Liver (tissue), 10 donors: ENCODE measurements at places on chromosomes 2 and 18.

GRCh38 chr2:2699121-2699505 lies 368.0 kb upstream of the MYT1L start:
- no peak for DNase-seq

- DNase-seq: no peak
These were observed 58.9 kb upstream of the GATA6 start for GRCh38 chr18:22110461-22110924.

- DNase-seq: no peak
These were observed 1297.1 kb downstream of the DPP10 start for GRCh38 chr2:115739574-115739973.

GRCh38 chr2:9702604-9703084 lies 71.8 kb upstream of the YWHAQ start:
- DNase-seq: no peak

- peak; percentile 6 for DNase-seq
These were observed 100.8 kb downstream of the CLIP4 start for GRCh38 chr2:29215739-29216608.

GRCh38 chr18:62183578-62184195 lies 3.2 kb downstream of the PIGN start:
- DNase-seq: no peak

- DNase-seq: no peak
These were observed 33.6 kb upstream of the GLI2 start for GRCh38 chr2:120702061-120702460.

- DNase-seq: no peak
These were observed 35.7 kb downstream of the STK39 start for GRCh38 chr2:168211664-168212163.

GRCh38 chr18:79912994-79913831 lies 38.2 kb downstream of the SLC66A2 start:
- peak; percentile 30 for DNase-seq

DNA sequence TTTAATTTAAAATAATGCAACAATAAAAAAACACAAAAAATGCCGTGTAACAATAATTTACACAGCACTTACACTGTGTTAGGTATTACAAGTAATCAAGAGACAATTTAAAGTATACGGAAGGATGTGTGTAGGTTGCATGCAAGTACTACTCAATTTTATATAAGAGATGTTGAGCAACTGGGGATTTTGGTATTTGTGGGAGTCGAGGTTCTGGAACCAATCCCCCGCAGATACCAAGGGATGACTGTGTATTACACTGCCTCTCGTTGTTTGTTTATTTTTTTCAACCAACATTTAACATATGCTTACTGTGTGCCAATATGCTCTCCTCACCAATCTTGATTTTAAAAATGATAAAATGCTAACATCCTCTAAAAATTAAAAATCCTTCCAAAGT lies 24.8 kb downstream of the MAP3K2 start:
- DNase-seq: no peak

DNA sequence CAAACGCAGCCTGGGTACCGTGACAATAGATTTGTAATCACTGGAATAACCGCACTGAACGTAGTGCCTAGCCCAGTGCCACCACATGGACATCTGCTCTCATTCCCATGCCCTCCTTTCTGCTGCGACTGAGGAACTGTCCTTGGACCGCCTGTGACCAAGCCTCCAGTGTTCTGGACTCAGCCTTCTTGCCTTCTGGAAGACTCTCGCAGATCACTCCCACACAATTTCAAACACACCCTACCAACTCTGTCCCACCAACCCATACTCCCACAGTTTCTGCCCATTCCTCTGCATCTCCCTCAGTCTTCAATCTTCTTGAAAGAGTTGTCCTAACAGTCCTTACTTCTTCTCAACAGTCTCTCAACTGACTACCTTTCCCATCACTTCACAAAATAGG lies 2.1 kb downstream of the RNF149 start:
- no peak for DNase-seq

DNA sequence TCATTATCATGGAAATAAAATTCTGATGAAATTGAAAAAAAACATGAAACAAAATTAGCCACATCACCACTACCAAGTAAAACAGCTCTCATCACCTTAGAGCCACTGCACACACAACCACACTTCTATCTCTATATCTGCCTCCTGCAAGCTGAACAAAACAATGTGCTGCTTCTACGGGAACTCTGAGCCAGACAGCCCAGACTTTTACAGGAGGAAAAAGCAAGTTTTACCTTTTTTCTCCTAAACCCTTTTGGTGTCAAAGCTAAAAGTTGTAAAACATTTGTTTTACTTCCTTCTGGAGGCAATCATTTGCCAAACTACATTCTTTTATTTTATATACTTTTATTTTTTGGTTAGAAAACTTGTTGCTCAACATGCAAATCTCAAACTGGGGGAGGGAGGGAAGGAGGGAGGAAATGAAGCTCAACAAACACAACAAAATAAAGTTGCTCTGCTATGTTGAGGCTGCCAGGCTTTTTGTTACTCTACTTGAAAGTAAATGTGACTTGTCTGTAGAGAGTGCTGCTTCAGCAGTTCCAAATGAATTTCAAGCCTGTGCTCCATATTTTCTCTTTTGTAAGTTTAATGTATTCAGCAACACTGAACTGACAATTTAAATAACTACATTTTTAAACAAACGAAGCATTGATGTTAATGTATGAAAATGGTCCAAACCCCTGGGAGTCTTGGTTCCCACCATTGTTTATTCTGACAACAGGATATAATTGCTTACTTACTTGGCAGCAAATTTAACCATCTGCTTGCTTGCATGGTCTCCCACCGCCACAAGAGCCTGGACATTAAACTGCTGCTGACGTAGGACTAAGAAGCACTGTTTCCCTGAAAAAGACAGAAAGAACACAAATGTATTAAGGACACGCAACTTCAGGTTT lies 24.5 kb downstream of the DARS1 start:
- DNase-seq: no peak

- no peak for DNase-seq
These were observed 259.1 kb upstream of the MYT1L start for GRCh38 chr2:2590141-2590540.

DNA sequence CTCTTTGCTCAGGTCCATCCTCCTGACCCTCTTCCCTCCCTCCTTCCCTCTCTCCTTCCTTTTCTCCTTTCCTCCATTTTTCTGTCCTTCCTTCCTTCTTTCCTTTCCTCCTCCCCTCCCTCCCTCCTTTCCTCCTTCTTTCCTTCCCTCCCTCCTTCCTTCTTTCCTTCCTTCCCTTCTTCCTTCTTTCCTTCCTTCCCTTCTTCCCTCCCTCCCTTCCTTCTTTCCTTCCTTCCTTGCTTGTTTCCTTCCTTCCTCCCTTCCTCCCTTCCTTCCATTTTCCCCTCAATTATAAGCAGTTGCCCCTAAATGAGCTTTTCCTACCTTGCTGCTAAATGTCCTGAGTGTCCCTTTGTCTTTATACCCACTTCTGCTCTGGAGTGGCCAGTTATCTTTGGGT lies 103.3 kb downstream of the NDUFA10 start:
- DNase-seq: no peak

GRCh38 chr2:14551069-14551468 lies 81.4 kb upstream of the LRATD1 start:
- no peak for DNase-seq

GRCh38 chr18:73896685-73897084 lies 250.9 kb downstream of the FBXO15 start:
- no peak for DNase-seq

DNA sequence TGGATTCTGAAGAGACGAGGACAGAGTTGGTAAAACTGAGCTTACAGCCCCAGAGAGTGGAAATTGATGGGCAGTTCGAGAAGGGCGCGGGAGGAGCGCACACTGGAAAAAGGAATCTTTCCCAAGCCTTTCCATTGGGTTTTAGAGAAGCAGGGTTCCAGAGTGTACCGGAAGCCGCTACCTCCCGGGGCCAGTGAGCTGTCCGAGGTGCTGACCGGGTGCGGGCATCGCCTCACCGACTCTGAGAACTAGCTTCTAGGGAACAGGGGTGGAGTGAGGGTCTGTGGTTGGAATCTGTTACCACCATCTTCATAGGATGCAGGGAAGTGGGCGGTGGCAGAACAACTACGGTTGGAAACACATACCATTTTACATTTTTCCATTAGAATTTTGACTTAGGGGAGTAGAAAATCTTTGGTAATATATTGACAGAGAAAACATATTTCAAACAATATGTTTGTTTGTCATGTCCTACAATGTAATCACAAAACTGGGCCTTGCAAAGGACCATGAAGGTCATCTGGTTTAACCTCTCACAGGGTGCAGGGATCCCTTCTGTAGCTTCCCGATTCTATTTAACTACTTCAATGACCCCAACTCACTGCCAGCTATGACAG lies 724 bp downstream of the NMS start:
- peak; percentile 50 for DNase-seq

- DNase-seq: no peak
These were observed 114.8 kb upstream of the RGPD4 start for GRCh38 chr2:107711941-107712340.

- DNase-seq: no peak
These were observed 234.1 kb downstream of the DYSF start for GRCh38 chr2:71687412-71687811.

DNA sequence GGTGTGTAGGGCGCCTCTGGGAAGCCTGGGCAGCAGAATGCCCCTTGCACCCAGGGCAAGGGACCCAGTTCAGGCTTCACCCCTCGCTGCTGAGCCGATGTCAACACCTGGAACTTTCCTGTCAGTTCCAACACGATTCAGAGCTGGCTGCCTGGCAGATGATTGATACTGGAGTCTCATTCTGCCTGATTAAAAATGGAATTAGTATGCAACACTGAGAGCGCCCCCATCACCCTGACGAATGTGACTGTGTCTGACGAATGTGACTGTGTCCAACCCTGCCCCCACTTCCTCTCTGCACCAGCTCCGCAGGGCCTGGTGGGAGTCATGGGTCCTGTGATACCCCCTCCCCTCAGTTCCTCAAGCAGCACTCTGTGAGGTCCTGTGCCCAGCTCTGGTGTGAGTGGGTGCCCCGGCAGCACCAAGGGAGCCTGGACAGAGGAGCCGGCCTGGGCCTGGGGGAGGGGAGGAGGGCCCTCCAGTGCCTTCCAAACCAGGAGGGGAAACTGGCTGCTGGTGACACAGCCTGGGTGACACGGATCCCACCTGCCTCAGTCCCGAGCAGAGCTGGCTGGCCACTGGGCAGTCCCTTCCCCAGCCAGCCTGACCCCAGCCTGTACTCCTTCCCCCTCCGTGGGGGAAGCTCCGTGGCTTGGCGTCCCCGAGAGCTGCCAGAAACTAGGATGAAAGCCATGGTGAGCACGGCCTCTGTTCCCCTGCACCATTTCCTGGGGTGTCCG lies 41.4 kb upstream of the ALPP start:
- no peak for DNase-seq

GRCh38 chr2:65282477-65283053 lies 54.9 kb downstream of the ACTR2 start:
- DNase-seq: no peak

GRCh38 chr2:95670167-95670566 lies 78.4 kb downstream of the TRIM43 start:
- DNase-seq: no peak

DNA sequence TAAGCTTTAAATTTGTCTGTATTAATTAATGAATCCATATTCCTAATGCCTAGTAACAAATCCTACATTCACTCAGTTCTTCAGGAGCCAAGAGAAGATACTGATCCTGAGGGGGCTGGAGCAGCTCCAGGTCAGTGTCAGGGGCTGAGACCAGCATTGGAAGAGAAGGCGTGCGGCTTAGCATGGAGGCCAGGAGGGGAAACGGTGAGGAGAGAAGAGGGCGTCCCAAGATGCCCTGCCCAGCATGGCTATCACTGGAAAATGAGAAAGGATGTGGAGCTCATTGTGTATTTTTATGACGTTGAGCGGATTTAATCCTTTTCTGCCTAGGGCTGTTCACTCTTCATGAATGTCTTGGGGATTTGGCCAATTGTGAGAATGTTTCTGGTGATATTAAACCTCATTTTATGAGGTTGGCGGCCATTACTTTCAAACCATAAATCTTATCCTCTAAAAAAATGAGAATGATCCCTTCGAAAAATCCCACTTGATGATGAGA lies 131.7 kb downstream of the KCTD1 start:
- no peak for DNase-seq

GRCh38 chr2:64478502-64479230 lies 24.7 kb downstream of the LGALSL start:
- no peak for DNase-seq

DNA sequence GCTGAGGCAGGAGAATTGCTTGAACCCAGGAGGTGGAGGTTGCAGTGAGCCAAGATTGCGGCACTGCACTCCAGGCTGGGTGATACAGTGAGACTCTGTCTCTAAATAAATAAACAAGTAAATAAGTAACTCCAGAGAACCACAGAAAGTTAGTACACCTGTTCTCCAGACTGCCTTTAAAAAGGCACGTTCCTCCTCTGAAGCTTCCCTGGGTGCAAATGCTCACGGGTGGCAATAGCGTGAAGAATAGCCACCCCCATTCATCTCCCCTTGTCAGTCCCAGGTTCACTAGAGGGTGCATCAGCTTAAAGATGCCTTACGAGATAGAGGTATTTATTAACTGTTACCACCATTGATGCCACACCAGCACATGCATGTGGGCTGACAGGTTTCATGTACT lies 64.3 kb upstream of the RTN4 start:
- DNase-seq: no peak

- no peak for DNase-seq
These were observed 105.1 kb downstream of the KCNF1 start for GRCh38 chr2:11016735-11017388.

DNA sequence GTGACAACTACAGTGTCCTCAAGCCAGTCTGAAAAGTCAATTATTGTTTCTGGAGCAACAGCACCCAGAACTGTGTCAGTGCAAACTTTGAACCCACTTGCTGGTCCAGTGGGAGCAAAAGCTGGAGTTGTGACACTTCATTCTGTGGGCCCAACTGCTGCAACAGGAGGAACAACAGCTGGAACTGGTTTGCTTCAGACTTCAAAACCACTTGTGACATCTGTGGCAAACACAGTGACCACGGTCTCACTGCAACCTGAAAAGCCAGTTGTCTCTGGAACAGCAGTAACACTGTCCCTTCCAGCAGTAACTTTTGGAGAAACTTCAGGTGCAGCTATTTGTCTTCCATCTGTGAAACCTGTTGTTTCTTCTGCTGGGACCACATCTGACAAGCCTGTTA lies 59.8 kb downstream of the TAF4B start:
- no peak for DNase-seq

- no peak for DNase-seq
These were observed 138.3 kb upstream of the SMAD7 start for GRCh38 chr18:49089049-49089448.

DNA sequence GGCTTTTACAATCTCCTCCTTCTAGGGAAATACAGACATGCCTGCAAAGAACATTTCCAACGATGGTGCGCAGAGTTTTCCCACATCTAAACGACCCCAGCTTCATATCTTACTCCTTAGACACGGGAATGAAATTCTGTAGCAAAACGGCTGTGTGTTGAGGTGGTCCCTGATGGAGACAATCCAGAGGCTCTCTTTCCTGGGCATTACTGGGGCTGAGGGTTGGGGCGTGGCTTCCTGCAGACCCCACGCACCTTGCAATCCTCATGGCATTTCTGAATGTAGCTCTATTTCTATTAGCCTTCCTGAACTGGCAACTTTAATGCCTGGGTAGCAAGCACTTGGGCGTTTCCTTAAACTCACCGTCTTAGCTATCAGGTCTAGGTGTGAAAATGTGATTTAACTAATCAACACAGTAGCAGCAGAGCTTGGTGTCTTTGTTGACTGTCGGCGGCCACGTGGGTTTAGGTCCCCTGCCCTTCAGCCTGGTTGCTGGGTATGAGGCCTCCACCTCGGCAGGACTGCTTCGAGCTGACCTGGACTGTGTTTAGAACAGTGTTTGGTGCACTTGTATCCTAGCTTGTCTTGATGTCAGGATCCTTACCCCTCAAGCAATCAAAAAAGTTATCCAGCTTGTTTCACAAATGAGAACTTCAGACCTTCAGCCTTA lies 242.8 kb downstream of the GBX2 start:
- peak; percentile 22 for DNase-seq

- no peak for DNase-seq
These were observed 25.3 kb downstream of the GPR55 start for GRCh38 chr2:230899786-230900185.
